ENCODE measurements at places on chromosomes 7 and 10. TPM values are rescaled to one million over a fixed set of nuclear protein-coding genes. Genes with fewer than 3 reads are reported as not detected.

NPTX2 gene
- 1.6 TPM for total RNA-seq

FKBP6 gene
- total RNA-seq: not detected

ERV3-1 gene
- total RNA-seq: 7.7 TPM

C10orf62 gene
- total RNA-seq: not detected

RPEL1 gene
- total RNA-seq: not detected

OR2A7 gene
- 13.1 TPM for total RNA-seq

PAX2 gene
- not detected for total RNA-seq

C10orf67 gene
- total RNA-seq: not detected

TAS2R39 gene
- total RNA-seq: not detected

SPDYE9 gene
- not detected for total RNA-seq

CYP2C19 gene
- 1.9 TPM for total RNA-seq

TRPV5 gene
- not detected for total RNA-seq

UNC5B gene
- 18.4 TPM for total RNA-seq

FBH1 gene
- 87.5 TPM for total RNA-seq

SLC16A9 gene
- total RNA-seq: 24.3 TPM

NEURL1 gene
- total RNA-seq: 40.2 TPM

KIAA1549 gene
- total RNA-seq: 2.9 TPM

CTAGE8 gene
- total RNA-seq: 2.5 TPM

VAX1 gene
- not detected for total RNA-seq

INSYN2A gene
- not detected for total RNA-seq

AHCYL2 gene
- total RNA-seq: 397 TPM

TEX47 gene
- total RNA-seq: not detected

ZNF503 gene
- total RNA-seq: 8.0 TPM

ALOX5 gene
- 6.4 TPM for total RNA-seq

CXCL12 gene
- 56.2 TPM for total RNA-seq

Data from colonic mucosa (tissue), 4 donors.